GM23248 (cell line): ENCODE measurements at places on chromosomes 2 and 18.
A peak's percentile ranks its signal among the peaks of the same experiment; 100 is the strongest.

DNA sequence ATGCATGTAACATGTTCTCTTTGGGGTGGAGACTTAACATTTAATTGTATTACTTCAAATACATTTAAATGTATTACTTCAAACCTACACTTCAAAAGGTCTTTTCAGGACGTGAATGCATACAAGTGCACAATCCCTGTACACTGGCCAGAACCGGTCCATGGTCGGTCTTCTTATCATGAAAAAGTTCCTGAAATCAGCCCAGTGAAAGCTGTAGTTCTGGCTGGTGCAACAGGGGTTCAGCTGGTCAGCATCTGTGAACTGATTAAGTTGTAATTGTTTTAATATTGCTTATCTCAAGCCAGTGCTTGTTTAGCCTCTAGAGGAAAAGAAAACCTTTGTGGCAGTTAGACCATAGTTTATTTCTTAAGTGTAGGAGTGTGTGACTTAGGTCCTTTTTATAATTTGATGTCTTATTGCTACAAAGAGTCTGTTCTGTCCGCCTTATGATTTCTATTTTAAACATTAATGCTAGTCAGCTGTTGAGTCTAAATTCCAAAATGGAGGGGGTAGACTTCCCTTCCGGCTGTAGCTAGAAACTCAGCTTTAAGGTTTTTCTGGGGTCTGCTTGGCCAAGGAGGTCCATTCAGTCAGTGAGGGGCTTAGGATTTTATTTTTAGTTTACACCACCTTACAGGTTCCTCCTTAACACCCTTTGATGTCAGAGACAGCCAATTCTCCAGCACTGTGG, 768 bp upstream of the CYBRD1 start:
- peak overlapping the region; percentile 94 for H3K27ac ChIP-seq
- H3K36me3 ChIP-seq: peaks cover 5% of the 10 kb centered on the region; the same call in 1 of the 2 replicates
- DNase-seq: peak; percentile 3

GRCh38 chr2:209619782-209620181, 151.8 kb upstream of the UNC80 start:
- no peaks in the 10 kb centered on the region for H3K27me3 ChIP-seq
- no peaks in the 10 kb centered on the region for H3K36me3 ChIP-seq
- DNase-seq: no peak
- no peak overlapping the region for H3K27ac ChIP-seq
- no peaks in the 10 kb centered on the region for H3K4me1 ChIP-seq
- H3K4me3 ChIP-seq: no peak overlapping the region

DNA sequence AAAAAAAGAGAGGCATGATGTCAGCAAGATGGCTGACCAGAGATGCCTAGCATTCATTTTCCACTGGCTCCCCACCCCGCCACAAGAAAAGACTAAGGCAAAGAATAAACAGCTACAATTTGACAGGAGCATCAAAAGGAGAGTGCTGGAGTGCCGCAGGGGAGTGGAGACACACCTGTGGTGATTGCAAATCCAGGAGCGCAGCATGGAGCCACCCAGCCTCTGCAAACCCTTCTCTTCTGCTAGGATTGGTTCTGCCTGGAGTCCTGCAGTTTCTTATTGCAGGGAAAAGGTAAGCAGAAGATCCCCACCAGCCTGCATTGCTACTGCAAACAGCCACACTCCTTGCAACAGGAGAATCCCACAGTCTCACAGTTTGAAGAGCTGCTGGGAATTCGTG, 26.1 kb downstream of the BOLL start:
- H3K27me3 ChIP-seq: no peaks in the 10 kb centered on the region
- no peaks in the 10 kb centered on the region for H3K36me3 ChIP-seq
- no peaks in the 10 kb centered on the region for H3K4me1 ChIP-seq
- H3K27ac ChIP-seq: no peak overlapping the region
- no peak for DNase-seq
- H3K4me3 ChIP-seq: no peak overlapping the region

GRCh38 chr18:36355511-36355910, 58.0 kb downstream of the FHOD3 start:
- peaks cover 31% of the 10 kb centered on the region for H3K4me1 ChIP-seq
- DNase-seq: peak; percentile 62
- no peaks in the 10 kb centered on the region for H3K27me3 ChIP-seq
- H3K36me3 ChIP-seq: no peaks in the 10 kb centered on the region
- H3K4me3 ChIP-seq: peak overlapping the region; percentile 18; the same call in 1 of the 2 replicates

DNA sequence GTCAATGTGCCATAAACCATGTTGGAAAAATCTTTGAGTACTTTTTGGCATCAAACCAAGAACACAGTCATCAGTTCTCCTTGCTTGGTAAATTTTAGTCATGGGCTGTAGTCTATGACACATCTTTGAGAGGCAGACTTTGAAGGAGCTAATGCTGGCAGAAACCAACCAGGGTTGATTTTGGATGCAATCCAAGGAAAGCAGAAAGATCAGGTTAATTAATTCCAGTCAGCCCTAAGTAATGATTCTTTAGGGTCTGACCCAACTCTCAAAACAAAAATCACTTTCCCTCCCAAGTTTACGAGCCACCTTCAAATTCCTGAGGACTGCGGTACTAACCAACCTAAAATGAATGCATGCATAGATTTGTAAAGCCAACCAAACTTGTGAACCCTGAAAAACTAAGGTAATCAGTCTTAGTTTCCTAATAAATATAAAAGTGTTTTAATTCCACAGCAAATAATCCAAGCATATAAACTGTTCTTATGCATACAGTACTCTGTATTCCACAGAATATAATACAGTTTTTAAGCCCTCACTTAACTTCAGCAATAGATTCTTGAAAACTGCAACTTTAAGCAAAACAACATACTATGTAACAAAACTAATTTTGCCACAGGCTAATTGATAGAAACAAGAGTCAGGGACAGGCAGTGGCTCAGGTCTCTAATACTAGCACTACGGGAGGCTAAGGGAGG, 22.0 kb downstream of the AP1S3 start:
- DNase-seq: peak; percentile 95
- H3K27ac ChIP-seq: no peak overlapping the region
- no peak overlapping the region for H3K4me3 ChIP-seq
- no peaks in the 10 kb centered on the region for H3K27me3 ChIP-seq
- no peaks in the 10 kb centered on the region for H3K36me3 ChIP-seq
- H3K4me1 ChIP-seq: peaks cover 11% of the 10 kb centered on the region

DNA sequence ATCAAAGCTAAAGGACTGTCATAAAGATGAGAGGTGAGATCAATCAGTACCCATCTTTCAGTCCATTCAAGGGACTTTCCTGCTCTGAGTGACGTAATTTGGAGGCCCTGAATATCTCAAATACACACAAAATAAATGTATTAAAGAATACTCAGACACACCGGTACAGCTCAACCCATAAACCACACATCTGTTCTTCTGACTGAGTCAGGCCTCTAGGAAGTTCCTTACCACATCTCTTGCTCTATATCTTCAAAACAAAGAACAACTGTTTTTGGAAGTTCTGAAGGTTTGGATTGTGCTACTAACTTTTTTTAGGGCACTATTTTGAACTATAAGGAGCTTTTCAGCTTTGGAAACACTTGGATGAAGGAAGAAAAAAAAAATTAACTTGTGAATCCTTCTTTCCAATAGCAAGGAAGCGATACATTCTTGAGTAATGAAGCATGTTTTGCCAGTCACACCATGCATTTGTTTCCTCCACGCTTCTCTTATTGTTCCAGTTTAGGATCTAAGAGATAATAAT, 866.5 kb upstream of the VRK2 start:
- no peaks in the 10 kb centered on the region for H3K36me3 ChIP-seq
- H3K27ac ChIP-seq: peak overlapping the region; percentile 7
- H3K4me1 ChIP-seq: peaks cover 31% of the 10 kb centered on the region
- H3K27me3 ChIP-seq: no peaks in the 10 kb centered on the region
- peak; percentile 50 for DNase-seq
- H3K4me3 ChIP-seq: no peak overlapping the region

DNA sequence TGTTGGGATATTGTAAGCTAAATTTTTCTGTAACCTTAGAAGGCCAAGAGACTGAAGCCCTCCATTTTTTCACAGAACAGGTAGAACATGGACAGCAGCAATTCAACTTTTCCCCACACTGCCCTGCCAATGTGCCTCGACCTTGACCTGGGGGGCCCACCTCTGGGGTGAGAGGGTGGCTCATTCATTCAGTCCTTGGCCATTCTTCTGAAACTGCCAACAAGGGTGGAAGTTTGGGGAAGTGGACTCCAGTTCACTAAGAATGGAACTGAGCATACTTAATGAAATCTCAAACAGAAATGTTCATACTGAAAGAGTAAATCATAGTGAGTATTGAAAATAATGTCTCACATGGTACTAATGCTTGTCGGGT, 1.1 kb downstream of the EEF1B2 start:
- H3K36me3 ChIP-seq: peaks cover 34% of the 10 kb centered on the region
- H3K27ac ChIP-seq: peak overlapping the region; percentile 92
- H3K27me3 ChIP-seq: no peaks in the 10 kb centered on the region

GRCh38 chr2:215447673-215448081, 11.8 kb upstream of the FN1 start:
- no peaks in the 10 kb centered on the region for H3K36me3 ChIP-seq
- no peaks in the 10 kb centered on the region for H3K4me1 ChIP-seq
- H3K4me3 ChIP-seq: no peak overlapping the region
- H3K27ac ChIP-seq: no peak overlapping the region
- H3K27me3 ChIP-seq: no peaks in the 10 kb centered on the region

DNA sequence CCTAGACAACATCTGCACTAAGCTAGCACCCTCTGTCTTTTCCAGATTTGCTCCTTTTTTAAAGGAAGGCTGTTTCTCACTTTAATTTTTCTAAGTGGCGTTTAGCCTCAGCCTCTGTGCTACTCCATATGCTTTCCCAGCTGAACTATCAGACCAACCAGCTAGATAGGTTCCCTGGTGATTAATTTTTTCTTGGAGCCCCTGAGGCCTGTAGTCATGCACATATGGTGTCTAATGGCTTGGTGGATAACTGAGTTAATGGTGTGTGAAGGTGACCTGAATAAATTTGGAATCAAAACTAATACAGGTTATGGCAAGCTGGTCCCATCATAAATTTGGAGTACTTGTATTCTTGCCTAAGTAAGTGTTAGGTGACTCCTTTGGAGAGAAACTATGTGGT, 135.5 kb downstream of the MGAT5 start:
- H3K36me3 ChIP-seq: no peaks in the 10 kb centered on the region
- H3K4me1 ChIP-seq: peaks cover 14% of the 10 kb centered on the region
- DNase-seq: no peak
- no peaks in the 10 kb centered on the region for H3K27me3 ChIP-seq

- H3K27ac ChIP-seq: no peak within 1 kb of the TSS
- no peak within 1 kb of the TSS for H3K4me3 ChIP-seq
- peaks cover 80% of the 10 kb centered on the region for H3K27me3 ChIP-seq
- no peaks in the 10 kb centered on the region for H3K36me3 ChIP-seq
- no peaks in the 10 kb centered on the region for H3K4me1 ChIP-seq
These were observed at the start of gene EDAR for GRCh38 chr2:108988796-108989713. EDAR (minus strand) TSS chr2:108989220; CDS start chr2:108931014, 58,206 bp downstream.

DNA sequence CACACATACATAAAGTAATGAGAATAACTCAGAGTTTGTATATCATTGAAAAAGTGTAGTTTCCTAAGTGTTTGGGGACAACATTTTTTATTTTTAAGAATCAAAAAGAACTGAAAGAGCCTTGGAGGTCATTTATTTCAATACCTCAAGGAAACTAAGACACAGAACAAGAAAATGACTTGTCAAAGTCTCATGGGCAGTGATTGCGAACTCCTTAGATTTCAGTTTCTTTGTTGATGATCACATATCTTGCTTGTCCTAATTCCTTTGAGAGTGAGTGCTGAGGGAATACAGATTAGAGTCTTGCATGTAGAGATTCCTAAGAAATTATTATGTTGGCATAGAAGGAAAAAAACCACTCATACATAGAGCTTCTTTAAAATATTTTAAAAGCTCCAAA, 243.8 kb downstream of the CAMKMT start:
- H3K4me1 ChIP-seq: no peaks in the 10 kb centered on the region
- H3K27ac ChIP-seq: no peak overlapping the region
- no peaks in the 10 kb centered on the region for H3K36me3 ChIP-seq
- no peak overlapping the region for H3K4me3 ChIP-seq

DNA sequence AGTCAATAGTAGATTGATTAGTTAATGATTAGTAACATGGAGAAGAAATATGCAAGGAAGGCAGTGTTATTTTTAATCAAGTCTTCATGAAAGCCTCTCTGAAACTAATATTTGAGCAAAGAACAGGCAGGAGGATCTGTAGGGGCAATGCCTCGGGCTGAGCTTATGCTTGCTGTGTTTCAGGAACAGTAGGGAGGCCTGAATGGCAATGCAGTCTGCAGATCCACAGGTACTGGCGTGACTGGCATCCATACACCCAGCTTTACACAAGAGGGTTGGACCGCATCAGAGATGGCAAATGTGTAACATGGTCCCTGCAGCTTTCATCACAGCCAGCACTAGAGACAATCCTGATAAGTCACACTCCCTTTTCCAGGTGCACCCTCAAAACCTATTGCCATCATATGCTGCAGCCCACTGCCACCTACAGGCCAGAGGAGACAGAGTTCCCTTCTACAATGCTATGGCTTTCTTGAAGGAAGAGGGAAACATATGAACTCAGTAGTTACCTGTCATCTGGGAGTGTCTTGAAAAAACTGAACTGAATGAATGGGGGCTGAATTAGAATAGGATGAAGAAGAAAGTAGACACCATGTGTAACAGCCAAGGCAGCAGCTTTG, 582.4 kb upstream of the RAB6C start:
- H3K4me3 ChIP-seq: no peak overlapping the region
- H3K4me1 ChIP-seq: no peaks in the 10 kb centered on the region
- DNase-seq: peak; percentile 38
- no peak overlapping the region for H3K27ac ChIP-seq

- no peaks in the 10 kb centered on the region for H3K36me3 ChIP-seq
- no peak for DNase-seq
- no peak overlapping the region for H3K4me3 ChIP-seq
- no peaks in the 10 kb centered on the region for H3K4me1 ChIP-seq
These were observed 79.7 kb upstream of the CYTIP start for GRCh38 chr2:157523270-157524247.

GRCh38 chr2:197348721-197349360, 38.3 kb upstream of the ANKRD44 start:
- H3K4me3 ChIP-seq: no peak overlapping the region
- no peak for DNase-seq
- H3K27me3 ChIP-seq: no peaks in the 10 kb centered on the region
- H3K4me1 ChIP-seq: no peaks in the 10 kb centered on the region
- H3K27ac ChIP-seq: no peak overlapping the region

GRCh38 chr18:7084080-7085065, 33.2 kb downstream of the LAMA1 start:
- H3K4me1 ChIP-seq: peaks cover 21% of the 10 kb centered on the region
- H3K4me3 ChIP-seq: peak overlapping the region; percentile 36
- no peaks in the 10 kb centered on the region for H3K36me3 ChIP-seq
- peak; percentile 90 for DNase-seq
- H3K27me3 ChIP-seq: no peaks in the 10 kb centered on the region

DNA sequence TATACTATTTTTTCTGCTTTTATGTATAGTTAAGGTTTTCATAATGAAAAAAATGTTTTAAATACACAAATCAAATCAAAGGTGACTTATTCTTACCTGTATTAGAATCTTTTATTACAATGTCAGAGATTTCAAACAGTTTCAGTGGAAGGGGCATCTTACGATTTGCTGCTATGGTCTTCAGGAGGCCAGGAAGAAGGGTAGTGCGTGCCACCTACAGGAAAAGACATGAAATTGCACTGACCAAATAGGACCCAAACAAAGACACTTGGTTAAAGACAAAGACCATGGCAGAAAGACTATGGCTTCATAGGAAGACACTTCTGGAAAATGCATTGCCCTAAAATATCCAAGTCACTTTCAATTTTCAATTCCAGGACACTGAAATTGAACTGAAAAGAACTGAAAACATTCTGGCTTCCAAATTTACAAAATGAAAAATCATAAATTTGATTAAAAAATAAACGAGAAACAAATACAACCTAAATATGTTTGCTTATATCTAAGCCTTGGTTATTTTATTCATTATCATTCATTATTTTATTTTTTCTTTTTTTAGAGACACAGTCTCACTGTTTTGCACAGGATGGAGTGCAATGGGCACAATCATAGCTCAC, 42.1 kb downstream of the FARSB start:
- DNase-seq: peak; percentile 65
- H3K27me3 ChIP-seq: no peaks in the 10 kb centered on the region
- H3K4me3 ChIP-seq: no peak overlapping the region
- H3K4me1 ChIP-seq: no peaks in the 10 kb centered on the region
